ENCODE measurements at places on chromosomes 16 and 17.

- no peak for DNase-seq
Measured at GRCh38 chr16:54375071-54375470, 88.5 kb upstream of the IRX3 start.

- DNase-seq = no peak
Measured at GRCh38 chr17:68771867-68772515, 170.8 kb upstream of the FAM20A start.

DNA sequence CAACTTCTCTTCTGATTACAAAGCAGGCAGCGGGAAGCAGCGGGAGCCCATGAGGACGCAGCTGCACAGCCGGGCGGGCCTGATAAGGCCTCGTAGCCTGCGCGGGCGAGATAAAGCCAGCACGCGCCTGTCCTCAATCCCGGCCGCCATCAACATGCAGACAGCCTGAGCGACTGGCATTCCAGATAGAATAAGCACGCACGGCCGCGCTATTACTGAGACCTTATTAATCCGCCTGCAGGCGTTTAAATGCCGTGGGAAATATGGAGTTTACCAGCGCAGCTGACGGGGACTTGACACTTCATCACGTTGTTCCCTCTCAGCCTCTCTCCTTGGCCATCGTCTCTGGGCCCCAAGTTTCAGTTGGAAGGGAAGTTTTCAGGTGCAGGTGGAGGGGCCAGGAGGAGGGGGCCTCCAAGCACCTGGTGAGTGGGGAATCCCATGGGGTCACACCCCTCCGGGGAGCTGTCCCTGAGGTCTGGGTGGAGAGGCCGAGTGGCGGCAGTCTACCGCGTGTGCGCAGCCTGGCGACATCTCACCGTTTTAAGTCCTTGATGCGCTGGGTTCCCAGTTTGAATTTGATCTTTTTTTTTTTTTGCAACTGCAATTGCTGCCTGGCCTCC is 27.3 kb upstream of the CBFA2T3 start:
- DNase-seq = no peak

DNA sequence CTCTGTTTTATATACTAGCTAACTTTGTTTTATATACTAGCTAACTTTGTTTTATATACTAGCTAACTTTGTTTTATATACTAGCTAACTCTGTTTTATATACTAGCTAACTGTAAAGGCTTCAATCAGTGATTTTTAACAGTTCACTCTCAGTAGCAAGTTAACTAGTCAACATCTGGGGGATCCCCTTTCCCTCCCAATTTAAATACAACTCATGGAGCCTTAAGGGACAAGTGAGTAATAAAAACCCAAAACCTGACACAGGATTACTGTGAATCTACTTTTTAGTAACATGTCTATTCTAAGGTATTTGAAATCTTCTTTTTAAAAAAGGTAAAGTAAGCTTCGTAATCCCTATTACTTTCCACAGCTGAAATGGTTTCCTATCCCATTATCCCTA is 32.2 kb downstream of the FAM222B start:
- no peak for DNase-seq

DNA sequence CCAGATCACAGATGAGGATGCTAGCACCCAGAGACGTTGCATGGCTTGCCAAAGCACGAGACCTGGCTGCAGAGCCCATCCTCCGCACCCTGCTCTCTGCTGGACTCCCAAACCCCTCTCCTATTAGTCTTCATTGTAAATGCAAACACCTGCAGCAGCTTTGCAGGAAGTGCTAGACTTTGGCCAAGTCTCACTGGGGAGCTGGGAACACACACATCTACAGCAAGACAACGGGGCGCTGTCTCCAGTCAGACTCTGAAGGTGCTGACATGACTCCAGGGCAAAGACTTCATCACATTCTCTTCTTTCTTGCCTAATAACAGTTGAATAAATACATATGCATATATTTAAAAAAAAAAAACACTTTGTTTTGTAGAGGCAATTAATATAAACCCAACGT is 43.8 kb downstream of the CYTH1 start:
- DNase-seq = no peak

DNA sequence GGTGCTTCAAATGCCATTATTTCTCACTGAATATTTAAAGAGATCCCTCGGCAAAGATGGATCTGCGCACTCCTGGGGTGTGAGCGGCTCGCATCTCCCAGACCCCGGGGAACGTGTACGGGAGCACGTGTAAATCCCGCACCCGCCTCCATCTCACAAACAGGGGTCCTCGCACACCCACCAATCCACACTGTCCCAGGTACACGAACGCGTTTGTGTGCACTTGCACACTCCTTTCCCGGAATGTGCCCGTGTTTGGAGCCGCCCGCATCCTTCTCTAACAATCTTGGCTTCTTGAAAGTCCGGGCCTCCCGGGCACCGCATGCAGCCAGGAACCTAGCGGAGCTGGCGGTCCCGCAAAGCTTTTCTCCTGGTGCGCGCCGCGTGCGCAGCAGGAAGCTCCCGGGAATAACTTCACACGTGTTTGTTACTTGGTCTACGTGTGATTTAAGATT is 2.5 kb upstream of the SALL1 start:
- peak; percentile 25 for DNase-seq

DNA sequence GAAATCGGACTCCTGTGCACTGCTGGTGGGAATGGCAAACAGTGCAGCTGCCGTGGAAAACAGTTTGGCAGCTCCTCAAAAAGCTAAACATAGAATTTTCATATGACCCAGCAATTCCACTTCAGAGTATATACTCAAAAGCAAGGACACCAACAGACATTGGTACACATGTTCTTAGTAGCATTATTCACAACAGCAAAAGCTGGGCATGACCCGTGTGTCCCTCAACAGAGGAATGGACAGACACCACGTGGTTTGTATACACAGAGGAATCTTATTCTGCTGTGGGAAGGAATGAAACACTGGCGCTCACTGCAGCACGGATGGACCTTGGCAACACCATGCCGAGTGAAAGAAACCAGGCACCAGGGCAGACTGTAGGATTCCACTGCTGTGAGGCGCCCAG is 16.0 kb downstream of the NPTX1 start:
- DNase-seq = peak; percentile 10

GRCh38 chr16:27421961-27422740 is 20.2 kb downstream of the IL21R start:
- no peak for DNase-seq

DNA sequence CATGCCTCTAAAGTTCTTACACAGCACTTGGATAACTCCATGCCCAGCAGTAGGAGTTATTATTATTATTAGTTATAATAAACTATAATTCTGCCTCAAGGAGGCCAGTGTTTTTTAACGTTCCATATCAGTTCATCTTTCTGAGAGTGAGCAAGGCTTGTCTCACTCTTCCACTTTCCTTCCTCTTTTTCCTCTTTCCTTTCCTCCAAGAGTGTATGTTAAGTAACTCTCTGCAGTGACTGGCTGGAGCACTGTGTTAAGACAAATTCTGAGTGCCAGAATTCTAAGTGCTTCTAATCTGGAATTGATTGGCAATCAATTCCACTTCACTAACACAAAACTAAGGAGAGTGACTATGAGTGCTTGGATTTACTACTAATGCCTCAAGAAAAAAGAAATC is 16.4 kb downstream of the CLEC19A start:
- DNase-seq = no peak

Measured in hypothalamus (tissue), 51 donors.